CD4-positive, alpha-beta T cell treated with Interferon alpha-2 for 1 hour (primary cell): ENCODE measurements at places on chromosomes 4 and X.

- peak; percentile 44 for DNase-seq
These were observed 4.8 kb upstream of the CXCL13 start for GRCh38 chr4:77600521-77601451.

DNA sequence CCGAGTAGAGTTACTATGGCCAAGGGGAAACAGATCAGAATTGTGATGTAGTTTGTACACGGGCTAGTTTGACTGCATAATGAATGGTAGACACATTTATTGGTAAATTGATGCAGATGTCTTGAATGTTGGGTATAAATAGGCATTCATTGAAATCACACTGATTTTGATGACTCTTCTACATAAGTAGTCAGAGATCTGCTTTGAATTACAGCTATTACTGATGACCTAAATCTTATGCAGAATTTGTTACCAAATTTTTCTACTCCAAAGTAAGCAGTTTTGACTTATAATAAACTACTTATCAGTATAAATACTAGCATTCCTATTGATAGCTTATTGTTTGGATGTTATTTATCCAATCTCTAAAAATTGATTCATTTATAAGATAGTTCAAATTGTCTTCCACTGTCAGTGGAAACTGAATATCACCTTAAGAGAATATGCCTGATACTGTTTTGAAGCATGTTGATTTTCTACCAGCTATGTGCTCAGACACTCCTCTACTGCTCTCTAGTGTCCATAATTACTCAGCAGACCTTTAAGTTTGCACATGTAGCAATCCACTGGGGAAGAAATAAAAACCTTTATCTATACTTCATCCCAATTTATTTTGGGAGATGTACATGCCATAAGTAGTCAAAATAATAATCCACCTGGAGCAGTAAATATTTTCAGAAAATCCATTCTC, 120.3 kb downstream of the RASL11B start:
- no peak for DNase-seq

- DNase-seq = peak; percentile 29
These were observed 88.4 kb downstream of the GPR143 start for GRCh38 chrX:9677098-9677739.

GRCh38 chr4:177190995-177191580, 118.6 kb upstream of the NEIL3 start:
- DNase-seq = no peak

- no peak for DNase-seq
These were observed 383 bp upstream of the TBC1D19 start for GRCh38 chr4:26583538-26583864.

- no peak for DNase-seq
These were observed 1.8 kb downstream of the L1CAM start for GRCh38 chrX:153884136-153884535.

GRCh38 chr4:76723373-76723772, 174.6 kb downstream of the SOWAHB start:
- DNase-seq = no peak

DNA sequence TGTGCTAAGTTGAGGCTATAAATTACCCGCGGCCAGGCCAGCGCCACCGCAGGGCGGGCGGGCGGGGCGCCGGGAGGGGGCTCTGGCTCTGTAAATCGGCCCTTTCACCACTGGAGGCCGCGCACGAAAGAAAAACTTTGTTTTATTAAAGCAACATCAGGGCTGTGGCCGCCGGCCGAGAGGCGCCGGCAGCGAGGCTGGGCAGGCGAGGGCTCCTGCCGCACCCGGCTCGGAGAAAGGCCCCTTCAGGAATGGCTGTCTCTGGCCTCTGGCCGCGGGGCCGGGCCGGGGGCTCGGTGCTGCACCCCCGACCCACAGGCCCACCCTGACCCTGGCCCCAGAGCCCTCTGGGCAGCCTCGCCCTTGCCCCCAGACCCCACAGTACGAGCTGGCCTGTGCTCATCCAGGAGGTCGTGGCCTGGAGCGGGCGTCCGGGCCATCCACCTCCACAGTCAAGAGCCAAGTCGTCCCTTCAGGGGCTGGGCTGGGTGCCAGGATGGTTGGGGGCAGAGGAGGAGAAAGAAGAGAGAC, 29.5 kb upstream of the FGFR3 start:
- DNase-seq = no peak

- no peak for DNase-seq
These were observed 72.1 kb upstream of the PRKG2 start for GRCh38 chr4:81287101-81287500.

GRCh38 chr4:15558561-15558960, 88.9 kb downstream of the CC2D2A start:
- DNase-seq = no peak

GRCh38 chr4:82380831-82381230, 7.0 kb upstream of the HNRNPD start:
- DNase-seq = no peak

DNA sequence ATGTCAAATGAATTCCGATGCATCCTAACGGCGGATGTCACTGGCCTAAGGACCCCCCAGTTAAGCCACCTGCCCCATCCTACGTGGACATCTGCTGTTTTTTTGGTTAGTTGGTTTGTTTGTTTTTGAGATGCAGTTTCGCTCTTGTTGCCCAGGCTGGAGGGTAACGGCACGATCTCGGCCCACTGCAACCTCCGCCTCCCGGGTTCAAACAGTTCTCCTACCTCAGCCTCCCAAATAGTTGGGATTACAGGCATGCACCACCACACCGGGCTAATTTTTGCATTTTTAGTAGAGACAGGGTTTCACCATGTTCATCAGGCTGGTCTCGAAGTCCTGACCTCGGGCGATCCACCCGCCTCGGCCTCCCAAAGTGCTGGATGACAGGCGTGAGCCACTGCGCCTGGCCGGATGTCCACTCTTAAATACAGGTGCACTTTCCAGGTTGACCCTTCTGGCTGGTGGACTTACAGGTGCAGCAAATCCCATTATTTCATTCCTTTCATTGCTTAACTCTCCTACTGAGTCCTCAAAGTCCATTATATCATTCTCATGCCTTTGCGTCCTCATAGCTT, 206.2 kb downstream of the CRLF2 start:
- no peak for DNase-seq

DNA sequence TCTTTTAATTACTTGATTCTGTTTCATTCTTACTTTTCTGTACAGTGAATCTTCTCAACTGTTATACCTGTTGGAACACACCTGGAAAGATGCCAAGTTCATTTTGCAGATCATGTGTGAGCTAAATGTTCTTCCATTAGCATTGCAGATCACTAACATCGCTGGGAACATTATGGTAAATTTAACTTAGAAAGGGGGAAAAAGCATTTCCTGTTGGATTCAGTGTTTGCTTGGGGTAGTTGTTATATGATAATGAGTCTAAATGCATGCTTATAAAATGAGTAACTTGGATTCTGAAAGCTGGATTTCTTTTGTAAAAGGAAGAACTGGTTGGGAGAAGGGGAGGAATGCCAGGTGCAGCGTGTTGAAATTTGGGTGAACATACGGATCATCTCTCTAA, 47.6 kb downstream of the POLA1 start:
- no peak for DNase-seq

DNA sequence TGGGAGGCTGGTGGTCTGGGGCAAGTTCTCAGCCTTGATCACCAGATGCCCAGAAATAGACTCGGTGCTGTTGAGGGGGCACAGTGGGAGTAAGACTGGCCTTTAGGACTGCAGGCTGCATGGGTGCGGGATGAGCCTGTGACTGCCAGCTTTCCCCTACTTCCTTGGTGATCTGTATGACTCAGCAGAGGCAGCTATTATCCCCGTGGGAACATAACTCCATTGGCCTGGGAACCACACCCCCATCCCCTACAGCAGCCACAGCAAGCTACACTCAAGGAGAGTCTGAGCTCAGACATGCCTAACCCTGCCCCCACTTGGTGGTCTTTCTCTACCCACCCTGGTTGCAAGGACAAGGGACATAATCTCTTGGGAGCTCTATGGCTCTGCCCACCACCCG, 20.6 kb downstream of the CLIC2 start:
- DNase-seq = no peak

DNA sequence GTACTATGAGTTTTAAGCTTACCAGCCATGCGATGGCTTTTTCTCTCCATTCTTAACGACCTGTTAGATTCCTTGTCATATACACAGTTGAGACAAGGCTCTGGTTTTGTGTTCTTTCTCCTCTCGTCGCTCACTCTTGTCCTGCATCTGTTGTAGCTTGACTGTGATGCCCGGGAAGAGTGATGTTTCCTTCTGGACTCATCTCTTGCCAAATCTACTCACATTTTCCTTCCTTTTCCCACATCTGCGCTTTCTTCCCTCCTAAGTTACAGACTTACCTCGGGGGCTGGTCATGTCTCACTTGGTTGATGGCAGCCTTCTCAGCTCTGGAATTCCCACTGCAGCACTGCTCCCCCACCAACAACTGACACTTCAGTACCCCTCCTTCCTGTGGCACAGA, 4.8 kb upstream of the MAP7D3 start:
- no peak for DNase-seq

DNA sequence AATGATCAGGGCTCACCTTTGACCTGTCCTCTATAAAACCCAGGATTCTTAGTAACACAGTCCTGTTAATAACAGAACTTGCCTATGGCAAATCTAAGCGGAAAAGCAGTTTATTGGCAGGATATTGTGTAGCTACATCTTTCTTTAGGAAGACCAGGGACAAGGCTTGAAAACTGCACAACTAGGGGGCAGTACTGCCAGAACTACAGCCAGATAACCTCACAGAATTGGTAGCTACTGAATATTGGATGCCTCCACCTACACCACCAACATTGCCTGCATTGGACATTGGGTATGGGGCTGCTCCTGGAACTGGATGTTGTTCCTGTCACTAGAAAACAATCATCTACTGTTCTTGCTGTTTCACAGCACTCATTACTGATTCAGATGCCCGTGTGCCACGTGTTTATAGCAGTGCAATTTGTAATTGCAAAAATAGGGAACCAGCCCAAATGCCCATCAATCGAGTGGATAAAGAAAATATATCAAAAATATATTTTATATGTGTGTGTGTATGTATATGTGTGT, 47.4 kb downstream of the REPS2 start:
- DNase-seq = no peak

DNA sequence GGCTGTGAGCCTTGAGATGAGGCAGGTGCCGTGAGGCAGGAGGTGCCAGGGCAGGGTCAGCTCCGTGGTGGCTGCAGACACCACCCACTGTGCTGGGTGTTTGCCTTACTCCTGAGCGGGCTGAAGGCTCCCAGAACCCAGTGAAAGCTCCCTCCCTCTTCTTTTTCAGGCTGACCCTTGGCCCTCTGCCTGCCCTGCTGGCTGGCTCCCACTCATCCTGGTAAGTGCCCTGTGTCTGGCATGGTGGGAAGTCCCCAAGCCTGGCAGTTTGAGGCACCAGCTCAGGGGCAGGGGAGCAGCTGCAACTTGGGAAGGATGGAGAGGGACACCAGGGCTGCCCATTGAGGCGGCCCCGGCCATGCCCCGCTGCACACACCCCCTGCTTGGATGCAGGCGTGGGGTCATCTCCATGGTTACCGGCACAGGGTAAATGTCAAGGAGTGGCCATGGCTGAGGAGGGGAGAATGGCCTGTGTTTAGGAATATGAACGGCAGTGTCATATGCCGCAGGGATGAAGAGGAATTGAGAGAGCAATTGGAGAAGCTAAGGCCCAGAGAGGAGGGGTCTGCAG, 16.8 kb downstream of the SH3BP2 start:
- no peak for DNase-seq

GRCh38 chr4:2947926-2948325, 15.3 kb downstream of the NOP14 start:
- no peak for DNase-seq

GRCh38 chr4:128322311-128322710, 34.7 kb upstream of the PGRMC2 start:
- no peak for DNase-seq

DNA sequence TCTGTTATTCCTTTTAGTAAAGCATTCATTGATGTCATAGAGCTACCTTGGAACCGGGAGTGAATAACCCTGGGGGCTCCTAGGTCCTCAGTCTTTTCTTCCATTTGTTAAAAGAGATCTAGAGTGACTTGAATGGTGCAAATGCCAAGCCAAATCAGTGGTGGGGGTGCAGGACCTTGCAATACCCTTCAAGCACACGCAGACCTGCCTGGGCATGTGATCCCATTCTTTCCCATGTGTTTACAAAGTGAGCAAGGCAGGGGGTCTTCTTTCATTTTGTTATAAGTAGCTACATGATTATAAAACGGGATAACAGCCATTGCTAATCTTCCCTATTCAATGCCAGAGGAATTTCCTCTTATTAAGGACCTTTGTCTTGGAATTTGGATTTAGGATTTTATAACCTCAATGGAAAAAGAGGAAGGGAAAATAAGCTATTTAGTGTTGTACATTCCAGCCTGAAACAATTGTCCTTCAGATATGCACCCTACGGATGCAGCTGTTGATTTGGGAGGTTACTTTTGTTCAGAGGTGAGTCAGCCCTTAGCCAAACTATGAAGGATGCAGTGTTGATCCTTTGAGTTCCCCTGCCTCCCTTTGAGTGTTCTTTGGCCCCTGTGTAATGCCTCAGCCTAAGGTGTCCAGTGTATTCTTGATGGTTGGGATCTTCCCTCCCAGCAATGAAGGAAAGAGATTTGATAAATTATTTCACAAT, 623.8 kb upstream of the HTR2C start:
- DNase-seq = no peak
